Activated CD4-positive, alpha-beta T cell treated with anti-CD3 and anti-CD28 coated beads, Interleukin-2, amount 50 U/mL, for 1 hour (primary cell): ENCODE measurements at places on chromosomes 12 and 14.

DNA sequence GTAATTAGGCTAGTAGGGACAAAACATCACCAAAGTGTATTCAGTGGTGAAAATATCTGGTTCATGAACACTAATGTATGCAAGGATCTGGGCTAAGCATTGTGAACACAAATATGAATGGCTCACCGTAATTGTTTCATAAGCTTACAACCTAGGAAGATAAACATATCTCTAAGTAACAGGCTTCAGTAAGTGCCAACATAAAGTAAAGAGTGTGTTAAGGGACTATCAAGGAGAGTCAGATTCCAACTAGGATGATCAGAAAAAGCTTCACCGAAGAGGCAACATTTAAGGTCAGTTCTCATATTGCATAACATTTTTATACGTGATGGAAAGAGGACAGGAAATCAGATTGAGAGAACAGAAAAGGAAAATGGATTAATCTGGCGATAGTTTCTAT, 29.4 kb downstream of the ABCC9 start:
- no peak for DNase-seq

- DNase-seq = no peak
These were observed 2.2 kb downstream of the PDZRN4 start for GRCh38 chr12:41190338-41190737.

DNA sequence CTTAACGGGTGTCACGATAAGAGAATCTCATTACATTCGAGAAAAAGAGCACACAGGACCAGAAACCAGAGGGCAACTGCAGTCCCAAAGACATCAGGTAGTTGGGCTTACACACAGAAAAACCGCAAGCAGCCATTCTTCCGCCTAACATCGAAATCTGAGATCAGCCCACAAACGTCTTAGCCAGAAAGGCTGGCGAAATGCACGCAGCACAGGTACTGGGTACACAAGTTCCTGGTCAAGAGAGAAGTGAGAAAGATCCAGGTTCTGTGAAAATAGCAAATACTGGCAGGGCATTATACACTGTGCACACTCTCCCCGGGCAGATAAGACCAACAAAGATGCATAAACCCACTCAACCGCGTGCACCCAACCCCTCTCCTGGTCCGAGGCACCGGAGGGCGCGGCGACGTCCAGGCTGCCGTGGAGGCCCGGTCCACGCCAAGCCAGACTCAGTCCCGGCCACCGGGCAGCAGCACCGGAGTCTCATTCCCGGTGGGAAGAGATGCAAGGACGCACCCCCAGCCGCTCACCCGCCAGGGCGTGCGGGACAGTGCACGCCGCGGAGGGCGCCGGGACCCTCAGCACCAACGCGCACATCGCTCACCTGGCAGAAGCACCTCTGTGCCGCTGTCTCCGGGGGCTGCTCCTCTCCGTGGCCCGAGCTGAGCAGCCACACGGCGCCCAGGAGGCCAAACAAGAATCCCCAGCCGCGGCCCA, 437 bp downstream of the ERO1A start:
- DNase-seq = peak; percentile 49

DNA sequence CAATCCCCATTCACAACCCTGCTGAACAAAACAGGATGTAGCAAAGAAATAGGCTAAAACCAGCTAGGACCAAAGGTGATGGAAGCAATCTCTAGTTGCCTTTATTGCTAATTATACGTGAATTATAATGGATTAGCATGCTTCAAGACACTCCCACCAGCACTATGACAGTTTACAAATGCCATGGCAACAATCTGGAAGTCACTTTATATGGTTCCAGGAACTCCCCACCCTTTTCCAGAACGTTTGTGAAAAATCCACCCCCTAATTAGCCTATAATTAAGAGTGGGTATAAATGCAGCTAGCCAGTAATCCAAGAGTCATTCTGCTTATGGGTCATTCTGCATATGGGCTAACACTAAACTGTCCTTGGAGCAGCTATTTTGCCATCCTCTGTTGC, 328.7 kb downstream of the FLRT2 start:
- no peak for DNase-seq

DNA sequence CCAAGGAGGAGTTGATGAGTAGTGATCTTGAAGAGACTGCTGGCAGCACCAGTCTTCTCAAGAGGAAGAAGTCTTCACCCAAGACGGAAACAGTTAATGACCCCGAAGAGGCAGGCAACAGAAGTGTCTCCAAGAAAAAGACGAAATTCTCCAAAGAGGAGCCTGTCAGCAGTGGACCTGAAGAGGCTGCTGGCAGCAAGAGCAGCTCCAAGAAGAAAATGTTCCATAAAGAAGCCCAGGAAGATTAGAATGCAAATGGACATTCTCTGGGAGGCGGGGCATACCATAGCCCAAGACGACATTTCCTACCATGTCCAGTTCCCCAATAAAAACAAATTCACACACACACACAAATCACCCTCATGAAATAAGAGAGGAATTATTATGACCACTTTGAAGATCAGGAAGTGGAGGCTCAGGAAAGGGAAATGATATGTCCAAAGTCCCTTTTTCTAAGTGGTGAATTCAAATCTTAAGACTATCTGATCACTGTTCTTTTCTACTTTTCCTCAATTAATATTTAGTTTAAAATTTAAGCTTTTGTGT, 131.8 kb downstream of the PAWR start:
- DNase-seq = no peak

DNA sequence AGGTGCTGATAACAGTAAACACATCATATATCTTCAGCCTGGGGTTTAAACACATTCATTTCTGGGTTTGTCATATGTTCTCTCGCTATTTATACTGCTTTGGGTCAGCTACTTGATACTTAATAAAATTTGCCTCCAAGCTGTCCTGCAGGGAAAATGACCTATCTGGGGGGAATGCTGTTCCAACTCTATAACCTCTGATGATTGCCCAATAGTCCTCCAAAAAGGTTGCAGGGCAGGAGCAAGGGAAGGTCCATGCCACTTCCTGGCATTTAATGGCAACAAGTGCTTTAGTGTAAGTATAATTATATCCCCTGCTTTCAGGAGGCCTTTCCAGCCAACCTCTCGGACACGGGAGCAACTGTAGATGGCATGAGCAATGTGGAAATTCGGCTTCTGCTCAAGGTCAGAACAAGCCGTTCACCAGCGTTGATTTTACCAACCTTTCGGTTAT, 198.0 kb upstream of the EEA1 start:
- DNase-seq = no peak
